ENCODE measurements at places on chromosomes 3 and 15. TPM values are rescaled to one million over a fixed set of nuclear protein-coding genes. Genes with fewer than 3 reads are reported as not detected.

The OCA2 gene
- 2.7 TPM for polyA plus RNA-seq

DNA sequence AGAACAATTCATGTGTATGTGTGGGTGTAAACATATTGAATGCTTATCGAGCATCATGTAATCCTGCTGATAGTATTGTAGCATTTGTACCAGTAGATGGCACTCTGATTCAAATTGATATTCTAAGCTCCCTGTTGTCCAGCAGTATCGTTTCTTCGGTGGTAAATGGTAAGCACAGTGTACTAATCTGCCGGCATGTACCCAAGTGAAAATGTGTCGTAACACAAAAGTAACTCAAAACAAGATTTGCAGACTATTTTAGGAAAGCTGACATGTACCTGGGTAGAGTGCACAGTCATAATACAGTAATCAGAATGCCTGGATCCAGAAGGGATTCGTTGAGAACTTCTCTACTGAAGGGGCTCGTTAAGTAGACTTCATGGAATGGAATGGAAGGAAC is 31.7 kb upstream of the MNS1 start:
- DNase-seq = peak; percentile 69

The THPO gene
- polyA plus RNA-seq = 2.0 TPM

The RUBCN gene
- 8.4 TPM for polyA plus RNA-seq

- DNase-seq = no peak
Measured at GRCh38 chr15:63502843-63503738, 1.3 kb upstream of the USP3 start.

The NMB gene
- 1.3 TPM for polyA plus RNA-seq

All from muscle of arm (tissue), 14 donors.